ENCODE measurements at places on chromosomes 3 and 15. TPM values are rescaled to one million over a fixed set of nuclear protein-coding genes. Genes with fewer than 3 reads are reported as not detected.

DNA sequence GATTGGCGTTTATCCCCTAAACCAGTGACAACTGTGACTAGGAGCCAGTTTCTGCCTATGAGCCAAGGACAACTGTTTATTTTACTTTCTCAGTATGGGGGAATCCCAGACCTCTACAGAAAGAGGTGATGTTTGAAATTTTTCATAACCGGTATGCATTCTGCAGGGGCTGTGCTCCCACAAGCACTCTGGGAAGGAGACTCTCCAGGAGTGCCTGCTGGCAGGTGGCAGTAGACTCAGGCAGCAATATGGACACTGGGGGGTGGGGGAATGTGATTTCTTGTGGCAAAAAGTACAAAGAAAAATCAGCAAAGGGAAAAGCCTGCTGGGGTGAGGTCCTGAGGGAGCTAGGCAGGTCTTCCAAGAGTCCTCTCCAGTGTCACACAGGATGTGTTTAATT is 5.9 kb downstream of the TGM4 start:
- no peaks in the 10 kb centered on the region for H3K36me3 ChIP-seq
- H3K27me3 ChIP-seq: peaks cover 15% of the 10 kb centered on the region
- no peaks in the 10 kb centered on the region for H3K4me1 ChIP-seq
- H3K27ac ChIP-seq: no peak overlapping the region

- no peaks in the 10 kb centered on the region for H3K4me1 ChIP-seq
- no peak for DNase-seq
- no peaks in the 10 kb centered on the region for H3K36me3 ChIP-seq
- no peak overlapping the region for H3K27ac ChIP-seq
- H3K4me3 ChIP-seq: no peak overlapping the region
- peaks cover 6% of the 10 kb centered on the region for H3K27me3 ChIP-seq
Observed at GRCh38 chr3:38585791-38586420, 63.6 kb downstream of the SCN5A start.

GRCh38 chr15:91855684-91856489 is 2.4 kb downstream of the SLCO3A1 start:
- no peak for DNase-seq
- H3K27ac ChIP-seq: no peak overlapping the region
- H3K4me1 ChIP-seq: peaks cover 20% of the 10 kb centered on the region
- H3K36me3 ChIP-seq: peaks cover 10% of the 10 kb centered on the region
- no peak overlapping the region for H3K4me3 ChIP-seq

- H3K4me1 ChIP-seq: peaks cover 10% of the 10 kb centered on the region
- H3K36me3 ChIP-seq: no peaks in the 10 kb centered on the region
- DNase-seq: no peak
- no peak overlapping the region for H3K4me3 ChIP-seq
Observed at GRCh38 chr3:53215816-53216215, 40.0 kb downstream of the TKT start.

The THPO gene
- polyA plus RNA-seq: not detected

The CEP97 gene
- 5.8 TPM for polyA plus RNA-seq

The GPR15 gene
- 0.25 TPM for polyA plus RNA-seq
